Thoracic aorta (tissue), 2 donors: ENCODE measurements at places on chromosomes 4 and X.

DNA sequence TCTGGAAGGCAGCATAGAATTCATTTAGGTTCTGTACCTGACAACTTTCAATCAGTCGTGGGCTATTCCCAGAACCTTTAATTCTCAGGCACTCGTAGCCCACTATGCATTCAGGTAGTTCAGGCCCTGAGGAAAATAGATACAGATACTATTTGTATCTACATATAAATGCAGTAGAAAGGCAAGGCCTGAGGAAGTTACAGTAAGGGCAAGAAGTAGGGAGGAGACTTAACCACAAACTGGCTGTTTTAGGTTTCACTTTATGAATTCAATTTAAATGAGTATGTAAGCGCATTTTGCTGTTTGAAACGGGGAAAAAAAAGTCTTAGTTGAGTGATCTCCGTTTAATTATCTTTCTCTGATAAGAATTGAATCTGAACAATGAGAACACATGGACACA lies 529.4 kb upstream of the ATOH1 start:
- no peak overlapping the region for H3K27ac ChIP-seq
- no peaks in the 10 kb centered on the region for H3K4me1 ChIP-seq
- DNase-seq = no peak
- no peaks in the 10 kb centered on the region for H3K36me3 ChIP-seq
- no peaks in the 10 kb centered on the region for H3K27me3 ChIP-seq
- H3K4me3 ChIP-seq = no peak overlapping the region

DNA sequence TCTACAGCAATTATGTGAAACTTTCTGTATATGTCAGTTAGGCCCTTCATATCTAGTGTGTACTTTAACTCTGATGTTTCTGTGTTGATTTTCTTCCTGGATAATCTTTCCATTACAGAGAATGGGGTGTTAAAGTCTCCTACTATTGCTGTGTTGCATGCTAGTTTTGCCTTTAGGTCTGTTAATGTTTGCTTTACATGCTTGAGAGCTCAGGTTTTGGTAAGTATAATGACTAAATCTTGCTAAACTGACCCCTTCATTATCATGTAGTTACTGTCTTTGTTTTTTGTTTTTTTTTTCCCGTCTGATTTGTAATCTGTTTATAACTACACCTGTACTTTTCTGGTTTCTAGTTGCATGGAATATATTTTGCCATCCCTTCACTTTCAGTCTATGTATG lies 63.6 kb upstream of the UGT2B15 start:
- H3K36me3 ChIP-seq = no peaks in the 10 kb centered on the region
- H3K27me3 ChIP-seq = no peaks in the 10 kb centered on the region
- H3K4me3 ChIP-seq = no peak overlapping the region
- no peak overlapping the region for H3K27ac ChIP-seq
- H3K4me1 ChIP-seq = no peaks in the 10 kb centered on the region
- DNase-seq = no peak

- H3K4me3 ChIP-seq = peak within 1 kb of the TSS; percentile 78
- no peak within 1 kb of the TSS for H3K27ac ChIP-seq
- no peaks in the 10 kb centered on the region for H3K36me3 ChIP-seq
- H3K27me3 ChIP-seq = no peaks in the 10 kb centered on the region
- peaks cover 9% of the 10 kb centered on the region for H3K4me1 ChIP-seq
Measured at GRCh38 chr4:11428231-11428898, at the start of gene HS3ST1. TSS of gene HS3ST1 (minus strand) at chr4:11428894. CDS start at chr4:11400005, 28,889 bp downstream.

- H3K4me3 ChIP-seq = no peak overlapping the region
- no peaks in the 10 kb centered on the region for H3K27me3 ChIP-seq
- peaks cover 3% of the 10 kb centered on the region for H3K36me3 ChIP-seq
- no peak overlapping the region for H3K27ac ChIP-seq
- H3K4me1 ChIP-seq = no peaks in the 10 kb centered on the region
Measured at GRCh38 chr4:70749313-70749712, 27.5 kb downstream of the RUFY3 start.

DNA sequence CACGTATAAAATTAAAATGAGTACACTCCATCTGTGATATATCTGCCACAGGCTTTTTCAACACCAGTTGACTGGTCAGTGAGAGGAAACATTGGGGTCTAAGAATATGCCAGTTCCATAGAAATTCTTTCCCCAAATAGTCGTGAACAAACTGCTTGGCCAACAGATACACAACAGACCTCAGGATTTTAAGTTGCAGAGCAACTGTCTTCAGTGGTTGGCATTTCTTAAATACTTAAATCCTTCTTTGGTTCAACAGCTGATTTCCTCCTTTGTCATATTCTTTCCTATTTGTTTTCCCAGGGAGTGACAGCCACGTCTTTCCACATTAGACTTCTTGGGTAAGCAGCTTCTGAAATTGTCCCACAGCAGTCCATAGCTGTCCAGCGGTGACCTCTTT lies 7.0 kb upstream of the DDX60 start:
- no peak overlapping the region for H3K4me3 ChIP-seq
- H3K27me3 ChIP-seq = no peaks in the 10 kb centered on the region
- no peak for DNase-seq
- no peaks in the 10 kb centered on the region for H3K36me3 ChIP-seq

DNA sequence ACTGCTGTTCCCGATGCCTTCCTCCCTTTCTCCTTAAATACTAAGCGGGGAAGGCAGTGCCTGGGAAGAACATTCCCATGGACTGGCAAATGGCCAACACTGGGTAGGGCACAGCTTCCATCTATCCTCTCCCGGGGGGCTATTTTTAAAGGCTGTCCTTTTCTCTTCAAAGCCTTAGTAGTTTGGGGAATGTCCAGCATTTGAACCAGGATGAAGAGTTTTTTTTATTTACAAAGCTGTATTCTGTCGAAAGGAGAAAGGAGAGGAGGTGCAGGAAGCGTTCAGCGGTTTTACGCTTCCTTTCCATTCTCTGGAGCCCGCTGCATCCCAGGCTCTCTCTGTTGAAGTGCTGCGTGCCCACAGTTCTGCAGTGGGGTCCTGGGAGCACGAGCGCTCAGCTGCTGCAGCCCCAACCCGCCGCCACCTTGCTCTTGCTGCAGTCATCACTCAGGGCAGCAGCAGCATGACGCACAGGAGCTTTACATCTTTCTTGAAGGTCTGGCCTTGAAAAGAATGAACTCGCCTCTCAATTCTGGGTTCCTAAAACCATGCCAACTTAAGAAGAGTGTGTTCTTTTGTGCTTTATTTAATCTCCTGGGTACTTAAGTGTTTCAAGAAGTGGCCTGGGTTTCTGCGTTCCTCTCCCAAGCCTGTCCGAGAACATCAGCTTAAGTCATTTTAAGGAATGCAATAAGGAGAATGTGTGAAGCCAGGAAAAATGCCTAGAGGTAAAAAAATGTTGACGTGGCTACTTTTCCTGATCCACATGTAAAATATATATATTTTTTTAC lies 427.2 kb downstream of the MAPK10 start:
- H3K4me1 ChIP-seq = peaks cover 44% of the 10 kb centered on the region
- no peaks in the 10 kb centered on the region for H3K36me3 ChIP-seq
- DNase-seq = no peak
- peak overlapping the region; percentile 65 for H3K27ac ChIP-seq
- peak overlapping the region; percentile 63 for H3K4me3 ChIP-seq
- H3K27me3 ChIP-seq = no peaks in the 10 kb centered on the region

GRCh38 chr4:81378386-81378785 lies 93.3 kb downstream of the RASGEF1B start:
- H3K36me3 ChIP-seq = no peaks in the 10 kb centered on the region
- no peak for DNase-seq
- H3K27ac ChIP-seq = no peak overlapping the region
- no peaks in the 10 kb centered on the region for H3K27me3 ChIP-seq

DNA sequence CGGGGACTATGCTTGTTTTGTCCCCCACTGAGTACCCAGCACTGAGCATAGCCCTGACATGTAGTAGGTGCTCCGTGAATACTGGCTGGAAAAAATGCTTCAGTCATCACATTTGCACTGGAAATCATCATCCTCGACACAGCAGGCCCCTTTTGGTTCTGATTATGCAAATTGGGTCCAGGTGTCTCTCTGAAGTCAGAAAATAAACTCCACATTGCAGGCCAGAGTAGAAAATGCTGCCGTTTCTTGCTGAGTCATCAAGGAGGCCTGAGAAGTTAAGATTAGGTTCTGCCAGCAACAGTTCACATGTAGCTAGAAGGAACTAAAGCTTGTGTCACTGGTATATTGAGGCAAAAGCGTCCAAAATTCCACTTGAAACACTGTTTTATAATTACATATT lies 15.0 kb upstream of the STK32B start:
- H3K36me3 ChIP-seq = no peaks in the 10 kb centered on the region
- H3K4me3 ChIP-seq = no peak overlapping the region
- no peaks in the 10 kb centered on the region for H3K27me3 ChIP-seq

- H3K4me1 ChIP-seq = no peaks in the 10 kb centered on the region
- no peaks in the 10 kb centered on the region for H3K36me3 ChIP-seq
- no peaks in the 10 kb centered on the region for H3K27me3 ChIP-seq
- no peak overlapping the region for H3K4me3 ChIP-seq
Measured at GRCh38 chrX:136662104-136662503, 14.1 kb downstream of the CD40LG start.

DNA sequence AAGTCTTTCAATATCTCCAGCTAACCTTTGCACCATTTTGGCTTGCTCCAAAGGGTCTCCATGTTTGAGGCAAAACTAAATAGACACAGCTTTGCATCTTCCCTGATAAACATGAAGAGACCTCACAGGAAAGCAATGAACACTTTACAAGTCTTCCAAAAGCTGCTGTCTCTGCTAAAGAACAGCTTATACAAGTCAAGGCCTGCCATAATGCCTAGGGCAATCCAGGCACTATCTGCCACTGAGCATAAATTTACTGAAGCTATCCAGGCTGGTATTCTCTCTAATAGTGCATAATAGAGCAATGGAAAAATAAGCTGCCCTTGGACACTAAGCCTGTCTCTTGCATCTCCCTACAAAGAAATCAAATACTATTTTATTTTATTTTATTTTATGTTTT lies 60.1 kb upstream of the S100G start:
- H3K27ac ChIP-seq = no peak overlapping the region
- H3K36me3 ChIP-seq = no peaks in the 10 kb centered on the region
- peaks cover 9% of the 10 kb centered on the region for H3K4me1 ChIP-seq
- no peak for DNase-seq
- no peak overlapping the region for H3K4me3 ChIP-seq

DNA sequence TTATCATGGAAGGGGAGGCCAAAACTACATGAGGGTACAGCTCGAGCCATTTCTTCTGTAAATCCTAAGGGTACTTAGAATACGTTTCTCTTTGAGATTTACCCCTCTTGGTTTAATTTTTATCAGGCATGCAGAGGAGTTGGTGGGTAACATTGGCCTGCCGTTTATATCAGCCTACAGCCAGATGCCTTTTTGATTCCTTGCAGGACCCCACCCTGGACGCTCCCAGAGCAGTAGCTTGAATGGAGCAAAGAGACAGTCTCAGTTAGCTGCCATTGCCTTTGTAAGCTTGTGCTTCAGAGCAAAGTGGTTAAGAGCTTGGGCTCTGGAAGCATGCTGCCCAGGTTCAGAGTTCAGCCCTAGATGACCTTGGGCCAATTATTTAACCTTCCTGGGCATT lies 9.0 kb downstream of the DOCK11 start:
- no peaks in the 10 kb centered on the region for H3K27me3 ChIP-seq
- no peak for DNase-seq

GRCh38 chrX:124217304-124218251 lies 114.9 kb upstream of the TEX13D start:
- no peak for DNase-seq
- H3K27ac ChIP-seq = no peak overlapping the region
- H3K27me3 ChIP-seq = no peaks in the 10 kb centered on the region
- H3K4me1 ChIP-seq = no peaks in the 10 kb centered on the region
- H3K36me3 ChIP-seq = no peaks in the 10 kb centered on the region
